Stimulated activated CD8-positive, alpha-beta memory T cell treated with anti-CD3 and anti-CD28 coated beads, Interleukin-4, amount 100 ng/mL, for 1 hour (primary cell): ENCODE measurements at places on chromosomes 1 and 21.

DNA sequence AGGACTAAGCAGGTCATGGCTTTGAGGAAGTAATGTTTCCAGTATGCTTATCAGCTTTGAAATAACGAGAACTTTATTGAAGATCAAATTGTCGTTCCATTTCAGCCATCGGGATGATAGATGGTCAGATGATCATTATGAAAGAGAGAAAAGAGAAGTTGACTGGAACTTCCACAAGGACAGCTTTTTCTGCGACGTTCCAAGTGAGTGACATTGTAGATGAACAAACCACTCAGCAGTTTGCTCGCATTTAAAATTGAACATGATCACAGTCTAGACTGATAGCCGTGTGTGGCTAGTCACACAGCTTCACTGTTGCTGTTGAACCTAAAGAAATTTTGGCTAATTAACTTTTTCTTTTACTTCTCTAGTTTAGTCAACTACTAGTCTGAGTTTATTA, 151.1 kb downstream of the TLR5 start:
- DNase-seq = no peak

- DNase-seq = no peak
These were observed 4.5 kb downstream of the CFHR3 start for GRCh38 chr1:196779093-196779492.

GRCh38 chr1:18175530-18176377, 68.2 kb downstream of the IGSF21 start:
- DNase-seq = no peak

- no peak for DNase-seq
These were observed 5.4 kb upstream of the PSMG1 start for GRCh38 chr21:39188521-39189139.

DNA sequence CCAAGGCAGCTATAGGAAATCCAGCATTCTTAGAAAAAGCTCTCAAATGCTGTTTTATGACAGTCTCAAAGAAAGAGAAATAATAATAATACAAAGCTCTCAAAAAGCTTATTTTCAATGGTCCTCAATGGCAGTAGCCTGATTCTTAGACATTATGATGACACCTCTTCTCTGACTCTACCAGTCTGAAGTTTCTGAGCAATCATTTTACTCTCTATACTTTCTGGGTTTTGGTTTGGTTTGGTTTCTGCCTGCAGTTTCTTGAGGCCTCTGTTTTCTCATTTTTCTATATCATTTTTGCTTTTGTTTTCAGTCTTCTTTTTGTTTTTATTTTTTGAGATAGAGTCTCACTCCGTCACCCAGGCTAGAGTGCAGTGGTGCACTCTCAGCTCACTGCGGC, 50.2 kb upstream of the TBX15 start:
- no peak for DNase-seq

DNA sequence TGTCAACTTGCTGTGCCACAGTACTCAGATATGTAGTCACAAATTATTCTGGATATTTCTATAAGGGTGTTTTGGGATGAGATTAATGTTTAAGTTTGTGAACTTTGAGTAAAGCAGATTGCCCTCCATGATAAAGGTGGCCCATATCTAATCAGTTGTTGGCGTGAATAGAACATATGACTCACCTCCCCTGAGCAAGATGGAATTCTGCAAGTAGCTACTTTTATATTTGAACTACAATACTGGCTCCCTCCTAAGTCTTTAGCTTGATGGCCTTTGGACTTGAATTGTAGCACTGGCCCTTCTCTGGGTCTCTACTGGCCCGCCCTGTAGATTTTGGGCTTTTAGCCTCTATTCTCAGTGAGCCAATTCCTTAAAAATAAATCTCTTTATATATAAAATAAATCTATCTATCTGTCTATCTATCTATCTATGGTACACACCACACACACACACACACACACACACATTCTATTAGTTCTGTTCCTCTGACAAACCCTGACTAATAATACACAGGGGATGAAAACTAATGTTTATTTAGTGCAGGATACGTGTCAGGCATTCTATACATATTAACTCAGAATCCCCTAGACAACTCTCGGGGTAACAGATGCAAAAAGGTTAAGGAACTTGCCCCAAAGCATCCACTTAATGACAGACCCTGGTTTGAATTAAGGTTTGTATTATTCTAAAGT, 37.9 kb upstream of the PDC start:
- no peak for DNase-seq

GRCh38 chr1:22745669-22746585, 35.3 kb downstream of the EPHB2 start:
- DNase-seq = no peak

GRCh38 chr1:226632169-226632879, 83.8 kb downstream of the STUM start:
- no peak for DNase-seq

DNA sequence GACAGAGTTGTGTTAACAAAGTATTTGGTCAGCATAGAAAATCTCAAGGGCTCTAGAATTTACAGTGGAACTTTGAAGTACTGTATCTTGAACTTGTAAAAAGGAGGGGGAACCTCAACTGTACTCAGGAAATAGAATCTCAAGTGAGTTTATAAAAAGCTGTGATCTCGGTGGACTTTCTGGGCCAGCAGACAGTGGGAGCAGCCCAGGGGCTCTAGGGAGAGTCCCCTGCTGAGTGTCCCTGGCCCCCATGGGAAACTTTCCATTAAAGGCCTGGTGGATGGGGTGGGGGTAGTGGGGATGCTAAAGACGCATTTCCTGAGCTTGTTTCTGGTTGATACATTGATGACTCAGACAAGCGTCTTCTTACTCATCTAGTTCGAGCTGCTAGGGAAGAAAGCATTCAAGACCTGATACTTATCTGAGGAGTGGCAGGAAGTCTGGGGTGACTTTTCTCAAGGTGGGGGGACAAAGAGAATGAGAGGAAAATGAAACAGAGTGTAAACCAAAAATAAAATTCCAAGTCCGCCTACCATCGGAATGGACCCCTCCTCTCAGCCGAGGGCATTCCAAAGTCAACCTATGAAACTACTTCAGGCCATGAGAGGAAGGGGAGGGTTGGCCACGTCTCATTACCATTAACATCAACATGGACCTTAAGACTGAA, 65.5 kb downstream of the NID1 start:
- DNase-seq = peak; percentile 54

DNA sequence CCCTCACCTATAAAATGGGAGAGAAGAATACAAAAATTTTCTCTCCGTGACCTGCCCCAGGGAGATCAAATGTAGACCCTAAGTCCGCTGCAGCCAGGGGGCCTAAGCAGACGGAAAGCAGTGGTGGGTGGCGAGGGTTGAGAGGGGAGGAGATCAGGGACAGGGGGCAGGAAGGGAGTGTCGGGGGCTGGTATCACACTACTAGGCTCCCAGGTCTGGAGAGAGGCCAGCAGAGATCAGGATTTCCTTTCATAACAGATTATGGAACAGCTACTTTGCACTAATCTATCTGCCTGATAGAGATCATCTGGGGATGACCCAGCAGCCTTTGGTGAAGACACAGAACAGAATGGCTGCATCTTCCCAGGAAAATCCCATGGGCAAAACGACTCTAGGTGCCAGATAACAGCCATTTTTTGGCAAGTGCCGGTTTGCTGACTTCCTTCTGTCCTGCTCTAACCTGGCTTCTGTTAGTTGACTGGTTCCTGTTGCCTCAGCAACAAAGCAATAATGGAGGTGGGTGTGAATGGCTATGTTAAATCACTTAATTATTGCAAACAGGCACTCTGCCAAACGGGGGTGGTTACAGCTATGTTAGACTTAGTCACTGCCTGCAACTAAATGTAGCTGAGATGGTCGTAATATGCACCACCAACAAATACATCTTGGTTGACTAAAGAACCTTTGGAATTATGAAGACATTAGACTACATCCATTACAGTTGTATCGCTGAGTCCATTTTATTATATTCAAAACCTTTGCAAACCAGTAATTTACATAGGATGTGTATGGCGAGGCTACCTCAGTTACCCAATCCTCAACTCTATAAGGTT, 30.0 kb upstream of the EPS8L3 start:
- DNase-seq = no peak

DNA sequence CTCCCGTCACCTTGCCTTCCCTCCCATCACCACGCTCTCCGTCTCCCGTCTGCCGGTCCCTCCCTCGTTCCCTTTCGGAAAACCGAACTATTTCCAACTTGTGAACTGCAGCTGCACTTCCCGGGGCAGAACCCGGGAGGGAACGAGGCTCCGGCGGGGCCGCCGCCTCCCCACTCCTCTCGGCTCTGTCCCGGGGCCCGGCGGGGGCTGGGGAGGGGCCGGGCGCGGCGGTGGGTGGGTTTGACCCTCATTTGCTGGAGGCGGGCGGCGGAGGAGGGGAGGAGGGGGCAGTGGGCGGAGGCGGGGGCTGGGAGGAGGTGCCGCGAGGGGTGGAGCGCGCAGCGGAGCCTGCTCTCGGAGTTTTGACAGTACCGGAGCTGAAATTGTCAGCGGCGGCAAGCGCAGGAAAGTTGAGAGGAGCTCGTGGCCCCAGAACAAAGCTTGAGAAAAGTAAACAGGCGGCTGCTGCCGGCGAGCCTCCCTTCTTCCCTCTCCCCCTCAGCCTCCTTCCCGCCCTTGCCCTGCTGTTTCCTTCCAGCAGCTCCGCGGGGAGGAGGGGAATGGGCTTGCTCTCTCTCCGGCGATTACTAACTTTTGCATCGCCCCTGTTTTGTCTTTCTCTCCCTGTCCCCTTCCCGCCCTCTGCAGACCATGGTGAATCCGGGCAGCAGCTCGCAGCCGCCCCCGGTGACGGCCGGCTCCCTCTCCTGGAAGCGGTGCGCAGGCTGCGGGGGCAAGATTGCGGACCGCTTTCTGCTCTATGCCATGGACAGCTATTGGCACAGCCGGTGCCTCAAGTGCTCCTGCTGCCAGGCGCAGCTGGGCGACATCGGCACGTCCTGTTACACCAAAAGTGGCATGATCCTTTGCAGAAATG, 2.9 kb downstream of the LMO4 start:
- DNase-seq = peak; percentile 37

DNA sequence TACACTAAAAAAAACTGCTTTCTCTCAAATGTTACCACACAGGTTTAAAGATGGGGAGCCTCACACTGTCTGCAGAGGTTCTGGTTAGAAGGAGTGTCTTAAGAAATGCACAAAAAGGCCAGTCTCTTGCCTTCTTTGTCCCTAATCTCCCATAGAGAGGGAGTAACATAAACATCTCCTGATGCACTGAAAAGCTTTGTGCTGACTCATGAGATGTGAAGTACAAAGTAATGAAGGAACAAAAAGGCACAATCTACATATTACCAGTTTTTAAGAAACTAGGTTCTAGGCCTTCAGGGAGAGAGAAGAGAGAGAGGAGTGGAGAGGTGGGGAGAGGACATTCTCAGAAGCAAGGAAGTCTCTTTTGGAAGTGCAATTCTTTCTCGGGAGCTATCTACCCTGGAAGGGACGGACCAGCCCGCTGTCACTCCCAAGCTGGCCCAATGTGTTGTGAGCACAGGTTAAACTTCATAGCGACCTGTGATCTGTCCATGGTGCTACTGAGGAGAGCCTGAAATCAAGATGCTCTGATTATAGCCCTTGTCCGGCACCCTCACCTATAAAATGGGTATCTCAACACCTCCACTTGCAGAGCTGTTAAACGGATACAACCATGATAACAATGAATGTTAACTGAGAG, 458.1 kb downstream of the DISC1 start:
- no peak for DNase-seq

DNA sequence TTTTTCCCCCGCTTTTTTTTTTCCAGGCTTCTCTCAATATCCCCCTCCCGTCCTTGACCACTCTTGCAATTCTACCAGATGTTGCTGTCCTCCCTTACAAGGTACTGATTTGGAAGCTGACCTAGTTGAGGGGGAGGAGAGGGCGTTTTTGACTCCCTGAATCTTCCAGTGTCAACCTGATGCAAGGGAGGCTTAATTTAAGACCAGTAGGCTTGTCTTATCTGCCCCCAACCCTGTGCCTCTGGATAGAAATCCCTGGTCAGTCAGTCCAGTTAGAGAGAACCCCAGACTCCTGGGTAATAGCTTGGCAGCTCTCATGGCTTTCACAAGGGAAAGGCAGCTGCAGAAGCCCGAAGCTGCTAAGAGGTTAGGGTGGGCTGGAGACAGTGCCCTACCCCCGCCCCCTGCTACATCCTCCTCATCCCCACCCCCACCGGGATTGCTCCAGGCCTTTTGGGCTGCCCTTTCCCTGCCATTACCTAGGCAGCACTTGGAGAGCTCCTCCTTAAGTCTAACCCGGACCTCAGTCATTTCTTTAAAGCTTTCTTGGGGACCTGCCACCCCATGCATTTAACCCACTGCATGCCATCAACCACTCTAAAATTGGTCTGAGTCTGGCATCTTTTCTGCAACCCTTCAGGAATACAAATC, 3.6 kb downstream of the ACKR1 start:
- DNase-seq = no peak

DNA sequence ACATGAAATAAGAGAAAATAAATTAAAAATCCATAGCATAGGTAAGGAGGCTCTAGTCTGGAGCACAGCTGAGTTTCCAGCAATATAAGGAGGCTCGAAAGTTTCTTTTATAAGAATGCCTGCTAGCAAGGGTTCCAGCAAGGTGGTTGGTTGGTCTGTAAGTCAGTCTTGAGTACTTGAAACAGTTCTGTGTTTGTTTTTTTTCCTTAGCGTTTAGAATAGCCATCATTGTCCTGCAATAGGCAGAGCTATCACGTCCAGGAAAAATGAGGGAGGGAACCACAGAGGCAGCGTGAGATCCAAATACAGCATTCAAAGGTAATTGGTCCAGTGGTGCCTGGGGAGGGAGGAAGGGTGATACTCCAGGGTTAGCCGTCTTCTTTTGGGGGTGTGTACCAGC, 8.4 kb downstream of the UBE2Q1 start:
- no peak for DNase-seq

DNA sequence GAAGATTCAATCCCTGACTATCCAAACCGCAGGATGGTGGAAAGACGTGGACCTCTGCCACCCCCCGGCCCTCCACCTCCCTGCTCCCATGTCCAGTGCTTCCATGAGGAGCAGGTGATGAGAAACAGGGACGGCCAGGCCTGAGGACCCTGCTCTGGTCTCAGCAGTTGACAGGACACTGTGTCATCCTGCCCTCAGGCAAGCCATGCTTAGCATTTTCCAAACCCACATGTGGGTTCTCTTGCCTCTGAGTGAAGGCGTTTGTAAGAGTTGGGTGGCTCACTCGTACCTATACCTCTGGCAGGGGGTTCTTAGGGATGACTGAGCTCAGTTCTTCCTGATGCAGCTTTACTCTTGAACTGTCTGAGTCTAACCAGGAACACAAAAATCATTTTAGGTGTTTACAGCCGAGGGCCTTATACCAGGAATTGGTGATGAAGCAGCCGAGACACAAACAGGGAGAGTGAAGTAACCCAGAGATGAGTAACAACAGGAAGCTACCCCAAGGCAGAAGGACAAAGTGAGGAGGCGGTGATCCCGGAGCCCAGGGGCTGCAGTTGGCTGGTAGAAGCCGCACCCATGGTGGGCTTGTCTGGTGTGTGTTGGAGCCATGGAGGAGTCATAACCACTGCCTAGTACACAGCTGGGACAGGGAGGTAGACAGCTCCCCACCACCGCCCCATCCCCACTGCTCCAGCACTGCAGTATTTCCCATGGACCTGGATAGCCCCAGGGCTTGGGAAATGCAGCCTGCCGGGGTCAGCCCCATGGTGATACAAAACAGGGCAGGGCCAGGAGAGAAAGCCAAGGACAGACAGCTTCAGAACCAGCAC, 21.4 kb downstream of the MYBPH start:
- DNase-seq = no peak
